ENCODE measurements at places on chromosomes 3 and 15. TPM values are rescaled to one million over a fixed set of nuclear protein-coding genes. Genes with fewer than 3 reads are reported as not detected.

CYFIP1 gene
- total RNA-seq: 1.3 TPM

- DNase-seq: no peak
Observed at GRCh38 chr15:92524161-92524560, 130.5 kb downstream of the ST8SIA2 start.

ST8SIA2 gene
- not detected for total RNA-seq

- no peak for DNase-seq
Observed at GRCh38 chr3:78895528-78895927, 872.3 kb downstream of the ROBO1 start.

MEIS2 gene
- 31.0 TPM for total RNA-seq

DNA sequence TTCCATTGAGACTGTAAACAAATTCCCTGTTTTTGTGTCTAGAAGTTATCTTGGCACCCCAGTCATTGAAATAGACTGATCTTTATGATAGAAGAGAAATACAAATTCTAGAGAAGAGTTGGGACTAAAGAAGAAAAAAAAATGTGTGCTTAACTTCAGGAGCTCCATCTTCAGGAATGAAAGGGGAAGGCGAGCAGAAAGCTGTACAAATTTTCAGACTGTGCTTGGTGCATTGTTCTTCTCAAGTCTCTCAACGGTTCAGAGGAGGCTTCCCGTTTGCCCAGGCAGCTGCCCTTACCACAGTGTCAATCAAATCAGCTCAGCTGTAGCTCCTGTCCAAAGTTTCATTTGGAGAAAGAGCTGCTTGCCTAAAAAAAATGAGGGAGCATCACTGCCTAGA, 41.7 kb downstream of the OXSM start:
- DNase-seq: peak; percentile 88

DNA sequence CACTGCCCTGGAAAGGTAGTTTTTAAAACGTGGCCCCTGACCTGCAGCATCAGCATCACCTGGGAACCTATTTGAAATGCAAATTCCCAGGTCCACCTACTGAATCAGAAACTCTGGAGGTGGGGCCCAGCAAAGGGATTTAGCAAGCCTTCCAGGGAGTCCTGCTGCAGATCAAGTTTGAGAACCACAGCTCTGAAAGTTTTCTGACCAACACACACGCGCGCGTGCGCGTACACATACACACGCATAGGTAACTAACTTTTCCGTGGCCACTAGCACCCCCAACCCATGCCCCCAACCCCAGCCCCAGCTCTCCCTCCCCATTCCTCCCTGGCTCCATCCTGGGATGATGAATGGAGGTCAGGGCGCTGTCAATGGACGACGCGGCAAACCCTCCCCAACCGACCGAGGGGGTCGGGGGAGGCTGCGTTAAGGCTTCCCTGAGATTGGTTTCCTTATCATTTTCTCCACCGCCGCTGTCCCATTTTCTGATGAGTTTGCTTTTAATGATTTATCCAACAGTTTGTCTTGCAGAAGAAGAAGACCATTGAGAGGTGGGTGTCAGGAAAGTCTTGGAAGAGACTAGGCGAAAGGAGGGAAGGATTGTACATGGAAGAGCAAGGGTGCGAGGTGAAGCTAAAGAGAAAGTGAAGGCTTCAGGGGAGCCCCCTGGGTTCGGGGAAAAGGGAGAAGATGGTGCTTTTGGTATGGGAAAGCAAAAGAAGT, 590 bp upstream of the BOC start:
- no peak for DNase-seq

CCDC54 gene
- total RNA-seq: not detected

GRCh38 chr3:38588371-38588971, 61.0 kb downstream of the SCN5A start:
- no peak for DNase-seq

DNA sequence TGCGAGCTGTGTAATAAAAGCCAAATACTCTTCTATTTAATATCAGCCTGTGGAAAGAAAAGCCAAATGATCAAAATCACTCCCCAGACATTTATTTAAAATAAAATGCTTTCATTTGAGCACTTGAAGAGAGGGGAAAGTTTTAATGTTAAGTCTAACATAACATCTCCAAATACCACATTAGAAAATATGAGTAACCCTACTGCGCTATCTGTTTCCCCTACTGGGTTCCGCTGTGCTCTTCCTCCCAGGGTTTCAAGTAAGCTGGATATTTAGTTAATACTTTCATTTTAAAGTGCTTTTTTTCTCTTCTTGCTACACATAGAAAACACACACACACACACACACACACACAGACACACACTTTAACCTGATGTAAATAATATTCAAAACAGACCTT, 6.7 kb upstream of the VGLL4 start:
- DNase-seq: no peak

DNA sequence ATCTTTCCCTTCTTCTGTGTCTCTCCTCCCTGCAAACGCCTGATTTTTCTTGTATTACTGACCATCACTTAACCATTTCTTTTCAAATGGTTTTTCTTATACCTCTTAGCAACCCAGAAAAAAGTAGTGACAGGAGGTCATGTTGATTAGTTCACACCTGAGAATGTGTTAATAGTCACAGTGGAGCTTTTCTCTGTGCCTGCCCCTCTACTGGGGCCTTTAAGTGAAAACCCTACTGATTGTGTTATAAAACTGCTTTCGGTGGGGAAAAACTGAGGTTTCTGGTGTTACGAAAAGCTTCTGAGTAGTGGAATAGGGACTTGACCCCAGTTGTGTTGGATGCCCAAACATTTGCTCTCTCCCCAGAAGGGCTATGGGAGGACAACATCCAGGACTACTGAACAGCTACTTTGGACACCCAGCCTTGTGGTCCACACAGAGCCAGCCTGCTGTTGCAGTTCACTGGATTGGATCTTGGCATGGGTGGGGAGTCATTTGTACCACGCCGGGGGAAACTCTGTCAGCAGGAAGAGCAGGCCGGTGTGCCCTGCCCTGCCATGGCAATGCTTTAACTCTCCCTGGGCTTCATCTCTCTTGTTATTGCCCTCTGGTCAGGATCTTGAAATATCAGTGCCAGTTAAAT, 10.3 kb downstream of the GPR87 start:
- DNase-seq: no peak

NAA50 gene
- total RNA-seq: 159 TPM

GRCh38 chr15:67024998-67025368, 40.4 kb upstream of the SMAD3 start:
- DNase-seq: no peak

BLOC1S6 gene
- total RNA-seq: 85.1 TPM

SLC28A1 gene
- not detected for total RNA-seq

GRCh38 chr3:49757197-49757596, 29.1 kb downstream of the IP6K1 start:
- DNase-seq: no peak

DNA sequence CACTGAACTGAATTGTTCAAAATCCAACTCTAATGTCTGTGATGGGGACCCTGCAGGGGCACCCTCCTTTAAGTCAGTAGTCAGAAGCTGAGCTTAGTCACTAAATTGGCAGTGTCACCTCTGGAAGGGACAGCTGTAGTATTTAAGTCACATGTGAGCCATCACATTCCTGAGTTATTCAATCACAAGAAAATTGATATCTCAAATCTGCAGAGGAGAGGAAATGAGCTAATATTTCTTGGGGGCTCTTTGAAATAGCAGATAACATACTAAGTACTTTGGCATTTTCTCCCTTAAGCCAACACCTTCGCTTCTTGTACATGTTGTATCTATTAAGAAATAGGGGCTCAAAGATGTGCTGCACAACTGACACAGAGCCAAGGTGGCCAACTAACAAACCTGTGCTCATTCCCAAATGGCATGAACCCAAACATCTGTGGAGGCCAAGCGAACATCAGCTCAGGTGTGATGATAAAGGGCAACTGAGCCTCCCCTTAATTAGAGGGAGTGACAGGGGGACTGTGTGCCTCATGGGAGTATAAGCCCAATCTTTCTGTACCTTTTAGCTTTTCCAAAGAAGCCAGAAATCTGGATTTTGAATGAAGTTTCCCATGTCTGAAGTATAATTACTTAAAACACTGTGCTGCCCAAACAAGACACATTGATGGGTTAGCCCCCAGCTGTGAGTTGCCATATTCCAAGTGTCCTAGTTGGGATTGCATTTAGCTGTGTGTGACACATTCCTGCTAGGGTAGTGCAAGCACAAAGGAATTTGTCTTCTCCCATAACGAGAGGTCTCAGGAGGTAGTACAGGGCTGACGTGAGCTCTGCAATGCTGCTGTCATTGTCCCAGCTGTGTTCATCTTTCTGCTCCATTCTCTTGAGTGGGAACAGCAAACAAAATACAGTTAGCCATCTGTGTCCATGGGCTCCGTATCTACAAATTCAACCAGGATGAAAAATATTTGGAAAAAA, 63.3 kb downstream of the ABHD5 start:
- no peak for DNase-seq

GUCA1C gene
- total RNA-seq: not detected

NOP10 gene
- total RNA-seq: 130 TPM

- no peak for DNase-seq
Observed at GRCh38 chr3:176824811-176825210, 372.5 kb downstream of the TBL1XR1 start.

DNA sequence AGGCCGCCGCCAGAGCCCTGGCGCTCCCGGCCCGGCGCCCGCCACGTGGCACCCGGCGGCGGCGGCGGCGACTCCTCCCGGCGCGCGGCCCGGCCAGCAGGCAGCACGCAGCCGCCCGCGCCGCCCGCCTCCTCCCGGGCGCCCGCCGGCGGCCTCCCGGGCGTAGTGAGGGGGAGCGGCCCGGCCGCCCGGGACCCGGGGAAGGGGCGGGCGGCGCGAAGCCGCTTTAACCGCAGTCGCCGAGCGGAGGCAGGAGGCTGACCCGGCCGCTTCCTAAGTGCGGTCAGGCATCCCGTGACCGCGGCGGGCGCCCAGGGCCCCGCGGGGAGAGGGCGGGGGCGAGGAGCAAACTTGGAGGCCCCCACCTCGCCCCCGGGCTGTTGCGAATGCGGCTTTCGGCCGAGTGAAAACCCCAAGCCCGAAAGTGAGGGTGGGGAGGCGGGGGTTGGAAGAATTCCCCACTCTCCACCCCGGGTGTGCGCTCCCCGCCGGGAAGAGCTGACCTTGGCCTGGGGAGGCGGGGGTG, 1.7 kb upstream of the HES1 start:
- peak; percentile 68 for DNase-seq

GRCh38 chr3:108511490-108511889, 1.1 kb upstream of the MYH15 start:
- DNase-seq: no peak

GRCh38 chr3:153602801-153603200, 440.8 kb downstream of the RAP2B start:
- no peak for DNase-seq

SLC7A14 gene
- not detected for total RNA-seq

DNA sequence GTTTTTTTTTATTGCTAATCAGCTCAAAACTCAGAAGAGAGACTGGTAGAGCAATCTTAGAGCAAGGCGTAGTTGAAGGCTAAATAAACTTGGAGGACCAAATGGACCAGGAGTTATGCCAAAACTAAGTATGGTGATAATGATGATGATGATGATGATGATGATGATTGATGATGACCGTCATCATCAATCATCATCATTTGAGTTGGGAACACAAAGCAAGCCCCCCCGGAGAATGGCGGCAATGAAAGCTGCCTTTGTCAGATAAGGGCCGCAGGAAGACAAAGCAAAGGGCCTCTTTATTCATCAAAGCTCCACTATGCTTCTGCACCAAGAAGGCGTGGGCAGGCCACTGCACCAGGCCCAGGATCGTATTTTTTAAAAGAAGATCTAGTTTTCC, 82.1 kb upstream of the RAD18 start:
- no peak for DNase-seq

DNA sequence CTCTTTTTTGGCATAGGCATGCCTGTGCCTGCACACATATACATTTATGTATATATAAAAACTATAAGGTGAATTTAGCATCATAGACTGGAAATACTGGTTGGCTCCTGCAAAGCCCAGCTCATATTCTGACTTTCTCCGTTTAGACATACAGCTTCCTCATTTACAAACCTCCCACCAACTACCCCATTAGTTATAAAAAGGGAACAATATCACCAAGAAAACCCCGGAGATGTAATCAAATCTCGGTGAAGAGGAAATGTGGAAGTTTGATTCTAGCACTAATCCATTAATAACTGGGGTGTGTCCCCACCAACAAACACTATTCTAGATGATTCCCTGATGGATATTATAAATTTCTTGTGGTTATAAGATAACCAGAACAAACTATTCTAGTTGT, 517.7 kb upstream of the TBL1XR1 start:
- DNase-seq: no peak

- DNase-seq: no peak
Observed at GRCh38 chr3:175200391-175201095, 341.4 kb downstream of the NAALADL2 start.

OR5K2 gene
- not detected for total RNA-seq

- no peak for DNase-seq
Observed at GRCh38 chr3:112984485-112984884, 6.3 kb upstream of the GTPBP8 start.

GRCh38 chr15:44222478-44222877, 27.4 kb upstream of the FRMD5 start:
- no peak for DNase-seq

- no peak for DNase-seq
Observed at GRCh38 chr3:124360155-124360554, 368.2 kb upstream of the ROPN1 start.

PYGO1 gene
- total RNA-seq: not detected

DNA sequence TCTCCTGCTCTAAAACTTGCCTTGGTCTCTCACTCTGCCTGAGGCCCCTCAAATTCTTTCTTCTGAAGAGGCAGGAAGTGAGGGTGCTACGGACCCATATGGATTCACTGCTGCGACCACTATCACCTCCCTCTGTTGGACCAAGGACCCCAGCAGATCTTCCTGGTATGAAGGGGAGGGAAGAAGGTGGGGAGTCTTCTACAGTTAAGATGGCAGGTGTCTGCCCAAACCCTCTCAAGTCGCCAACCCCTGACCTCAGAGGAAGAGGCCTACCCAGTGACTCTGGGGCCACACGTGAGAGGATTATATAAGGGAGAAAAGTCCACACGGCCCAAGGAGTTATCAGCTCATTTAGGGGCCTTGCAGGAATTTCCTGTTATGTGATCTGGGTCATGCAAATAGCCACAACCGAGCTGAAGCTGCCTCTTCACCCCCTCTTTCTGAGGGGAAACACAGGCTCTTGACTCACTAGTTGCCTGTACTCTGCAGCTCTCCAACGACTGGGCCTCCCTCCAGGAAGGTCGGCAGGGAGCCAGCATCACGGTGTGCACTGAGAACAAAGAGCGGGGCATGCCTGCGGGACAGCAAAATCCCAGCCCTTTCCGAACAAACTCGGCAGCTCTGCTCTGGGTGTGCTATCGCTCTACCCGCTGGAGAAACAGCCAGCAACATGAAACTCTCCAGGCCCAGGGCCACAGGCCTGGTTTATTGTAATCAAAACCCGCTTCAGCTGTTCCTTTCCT, 116.0 kb downstream of the XXYLT1 start:
- DNase-seq: peak; percentile 73
